Activated T-cell treated with anti-CD3 and anti-CD28 coated beads, Interleukin-2, amount 50 U/mL, for 4 hours (primary cell): ENCODE measurements at places on chromosomes 1 and 21. TPM values are rescaled to one million over a fixed set of nuclear protein-coding genes. Genes with fewer than 3 reads are reported as not detected.

Gene BSND
- not detected for total RNA-seq

DNA sequence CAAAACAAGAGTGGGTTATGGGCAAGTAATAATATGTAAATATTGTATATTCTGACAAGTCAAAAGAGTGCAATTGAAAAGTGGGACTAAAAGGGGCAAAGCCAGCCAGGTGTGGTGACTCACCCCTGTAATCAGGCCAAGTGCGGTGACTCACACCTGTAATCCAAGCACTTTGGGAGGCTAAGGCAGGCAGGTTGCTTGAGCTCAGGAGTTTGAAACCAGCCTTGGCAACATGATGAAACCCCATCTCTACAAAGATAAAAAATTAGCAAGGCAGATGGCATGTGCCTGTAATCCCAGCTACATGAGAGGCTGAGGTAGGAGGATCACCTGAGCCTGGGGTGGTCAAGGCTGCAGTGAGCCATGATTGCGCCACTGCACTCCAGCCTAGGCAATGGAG lies 304.0 kb downstream of the HHIPL2 start:
- DNase-seq, result no peak

DNA sequence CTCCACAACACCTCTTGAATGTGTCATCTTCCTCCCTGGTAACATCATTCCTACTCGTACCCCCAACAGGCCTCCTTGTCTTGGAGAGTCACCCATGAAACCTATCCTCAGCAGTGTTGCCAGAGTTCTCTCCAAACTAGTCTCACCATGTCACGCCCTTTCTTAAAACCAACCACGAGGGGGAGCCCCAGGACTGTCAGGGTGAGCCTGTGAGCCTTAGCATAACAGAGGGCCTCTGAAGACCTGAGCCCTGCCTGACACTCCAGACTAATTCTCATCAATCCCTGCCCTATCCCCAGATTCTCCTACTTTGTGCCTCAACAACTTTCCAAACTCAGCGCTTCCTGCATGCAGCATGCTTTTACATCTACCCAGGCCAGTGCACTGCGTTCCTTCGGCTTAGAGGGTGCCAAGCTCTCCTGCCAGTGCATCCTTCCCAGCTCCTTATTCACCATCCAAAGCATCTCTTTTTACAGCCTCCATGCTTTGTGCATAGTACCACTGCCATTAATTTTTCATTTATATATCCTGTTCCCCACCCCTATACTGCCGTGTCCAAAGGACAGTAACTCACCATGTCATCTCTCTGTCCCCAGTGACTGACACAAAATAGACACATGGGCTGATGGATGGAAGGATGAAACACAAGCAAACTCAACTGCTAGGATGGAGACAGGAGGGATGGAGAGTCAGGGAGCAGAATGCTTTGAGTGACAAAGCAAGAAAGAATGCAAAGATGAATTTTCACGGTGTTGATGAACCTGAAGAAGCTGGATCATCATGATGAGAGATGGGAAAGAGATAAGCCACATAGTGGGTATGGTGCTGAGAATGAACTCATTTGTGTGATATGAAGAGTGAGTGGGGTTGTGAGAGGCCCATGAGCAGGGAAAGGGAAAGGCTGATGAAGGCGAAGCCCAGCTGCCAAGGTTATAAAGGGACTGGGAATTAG lies 34.0 kb downstream of the ZNF697 start:
- DNase-seq, result peak; percentile 40

- DNase-seq, result no peak
Observed at GRCh38 chr1:19658186-19658585, 6.5 kb upstream of the HTR6 start.

- no peak for DNase-seq
Observed at GRCh38 chr1:24443241-24443656, 27.6 kb downstream of the NIPAL3 start.
